ENCODE measurements at places on chromosomes 3 and 15.
A peak's percentile ranks its signal among the peaks of the same experiment; 100 is the strongest.

DNA sequence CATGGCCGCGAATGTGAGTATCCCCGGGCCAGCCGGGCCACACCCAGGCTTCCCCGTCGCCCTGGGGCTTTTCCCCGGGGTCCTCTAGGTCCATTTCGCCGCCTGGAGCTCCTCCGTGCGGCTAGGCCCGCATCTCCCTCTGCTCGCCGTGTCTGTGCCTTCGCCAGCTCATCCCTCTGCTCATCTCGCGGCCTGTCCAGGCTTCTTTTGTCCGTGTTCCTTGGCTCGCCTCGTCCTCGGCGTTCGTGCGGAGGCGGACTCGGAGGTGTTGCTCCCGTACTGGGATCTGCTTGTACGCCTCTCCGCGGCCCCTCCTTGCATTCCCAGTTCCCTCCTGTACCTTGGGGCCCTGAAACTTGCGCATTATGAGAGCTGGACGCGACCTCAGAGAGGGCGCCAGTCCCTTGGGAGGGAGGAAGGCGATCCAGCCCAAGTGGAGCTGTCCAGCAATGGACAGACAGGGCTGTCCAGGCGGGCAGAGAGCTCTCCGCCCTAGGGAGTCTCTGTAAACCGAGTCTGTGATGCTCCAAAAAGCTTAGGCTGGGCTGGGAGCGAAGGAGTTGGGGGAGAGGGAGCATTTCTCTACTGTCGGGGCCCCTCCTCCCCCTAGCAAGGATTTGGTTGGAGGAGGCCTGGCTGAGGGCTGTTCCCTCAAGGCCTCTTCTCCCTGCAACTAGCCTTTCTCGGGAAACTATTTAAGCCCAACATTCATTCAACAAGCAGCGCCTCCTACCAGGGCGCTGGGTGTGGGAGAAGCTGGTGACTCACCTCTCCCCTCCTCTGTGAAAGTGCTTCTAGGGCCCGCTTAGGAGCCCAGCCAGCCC, 553 bp downstream of the TMEM43 start:
- peak; percentile 69 for DNase-seq

DNA sequence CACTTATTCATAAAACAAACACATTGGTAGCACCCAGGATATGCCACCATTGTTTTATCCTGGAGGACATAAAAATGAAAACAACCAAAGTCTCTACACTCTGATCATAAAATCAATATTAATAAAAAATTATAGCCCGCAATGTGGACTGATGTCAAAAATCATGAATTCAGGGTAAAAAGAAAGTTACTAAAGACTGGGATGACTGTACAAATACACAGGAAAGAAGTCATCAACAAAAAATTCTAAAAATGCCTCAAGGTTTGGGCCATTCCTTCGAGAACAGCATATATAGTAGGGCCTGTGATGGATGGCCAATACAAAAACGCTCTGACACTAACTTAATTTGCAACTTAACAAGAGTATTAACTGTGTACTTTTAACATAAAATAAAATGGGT, 76.8 kb downstream of the THBS1 start:
- DNase-seq, result no peak

DNA sequence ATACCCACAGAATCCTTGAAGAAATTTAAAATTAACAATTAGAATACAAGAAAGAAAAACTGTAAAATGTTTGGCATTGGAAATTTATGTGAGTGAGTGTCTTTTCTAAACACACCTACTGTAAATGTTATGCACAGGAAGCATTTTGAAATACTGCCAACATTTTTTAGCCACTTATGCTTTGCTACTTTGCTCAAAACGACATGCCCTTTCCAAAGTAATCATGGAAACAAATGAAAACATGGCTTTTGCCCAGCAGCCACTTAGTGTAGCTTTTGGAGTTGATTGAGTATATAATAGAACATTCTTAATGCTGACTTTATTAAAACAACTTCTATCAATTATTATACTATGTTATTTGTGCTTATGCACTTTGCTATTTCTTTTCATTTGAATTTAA, 823.0 kb downstream of the CADM2 start:
- no peak for DNase-seq

DNA sequence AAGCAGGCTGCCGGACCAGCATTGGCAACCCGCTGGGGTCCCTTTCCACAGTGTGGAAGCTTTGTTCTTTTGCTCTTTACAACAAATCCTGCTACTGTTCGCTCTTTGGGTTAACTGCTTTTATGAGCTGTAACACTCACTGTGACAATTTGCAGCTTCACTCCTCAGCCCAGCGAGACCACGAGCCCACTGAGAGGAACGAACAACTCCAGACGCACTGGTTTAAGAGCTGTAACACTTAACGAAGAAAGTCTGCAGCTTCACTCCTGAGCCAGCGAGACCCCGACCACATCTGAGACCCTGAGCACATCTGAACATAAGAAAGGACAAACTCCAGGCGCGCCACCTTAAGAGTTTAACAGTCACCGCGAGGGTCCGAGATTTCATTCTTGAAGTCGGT, 10.7 kb upstream of the CCR4 start:
- DNase-seq, result no peak

GRCh38 chr3:80771085-80771484, 990.4 kb downstream of the GBE1 start:
- DNase-seq, result peak; percentile 8

GRCh38 chr3:41853540-41854196, 108.2 kb downstream of the ULK4 start:
- no peak for DNase-seq

- DNase-seq, result no peak
Observed at GRCh38 chr3:14440531-14441239, 38.3 kb downstream of the SLC6A6 start.

GRCh38 chr3:67614195-67614594, 40.2 kb downstream of the SUCLG2 start:
- no peak for DNase-seq

DNA sequence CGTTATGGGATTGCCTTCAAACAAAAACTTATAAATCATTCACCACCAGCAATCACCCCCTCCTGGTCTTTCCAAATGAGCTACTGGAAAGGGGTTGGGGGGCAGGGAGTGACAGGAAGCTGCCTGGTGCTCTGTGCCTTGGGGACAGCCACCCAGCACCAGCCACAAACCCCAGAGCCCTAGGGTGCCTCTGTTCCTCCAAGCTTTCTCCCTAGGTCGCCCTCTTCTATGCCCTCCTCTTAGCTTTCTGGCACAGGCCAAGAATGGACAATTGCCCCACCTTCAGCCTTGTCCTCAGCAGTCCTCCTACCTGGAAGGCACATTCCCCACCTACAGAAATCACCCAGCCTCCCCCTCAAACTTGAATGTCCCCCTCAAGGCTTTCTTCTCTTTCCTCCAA, 3.3 kb downstream of the OXTR start:
- DNase-seq, result no peak

GRCh38 chr15:88810446-88810845, 7.2 kb downstream of the ACAN start:
- DNase-seq, result no peak

GRCh38 chr3:194736277-194736895, 50.7 kb downstream of the FAM43A start:
- no peak for DNase-seq

DNA sequence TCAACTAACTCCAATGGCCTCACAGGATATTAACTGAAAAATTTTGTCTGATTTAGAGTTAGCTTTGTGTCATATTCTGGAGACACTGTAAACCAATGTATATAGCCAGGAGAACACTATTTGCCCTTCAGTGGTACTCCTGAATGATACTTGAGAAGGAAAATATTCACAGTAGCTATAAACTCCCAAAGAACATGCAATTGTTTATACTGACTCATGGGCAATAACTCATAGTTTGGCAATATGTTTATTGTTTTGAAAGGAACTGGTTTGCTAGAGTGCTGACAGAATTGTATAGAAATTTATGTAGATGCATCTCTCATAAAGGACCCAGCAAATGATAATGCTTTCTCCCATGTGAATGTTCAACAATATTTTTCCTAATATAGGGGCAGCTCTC, 537.6 kb downstream of the PLOD2 start:
- no peak for DNase-seq

GRCh38 chr3:4421121-4421520, 45.9 kb downstream of the SUMF1 start:
- DNase-seq, result no peak

- DNase-seq, result peak; percentile 30
Observed at GRCh38 chr3:195522254-195523023, 20.7 kb downstream of the PPP1R2 start.

GRCh38 chr3:167151636-167152035, 228.5 kb downstream of the ZBBX start:
- no peak for DNase-seq

DNA sequence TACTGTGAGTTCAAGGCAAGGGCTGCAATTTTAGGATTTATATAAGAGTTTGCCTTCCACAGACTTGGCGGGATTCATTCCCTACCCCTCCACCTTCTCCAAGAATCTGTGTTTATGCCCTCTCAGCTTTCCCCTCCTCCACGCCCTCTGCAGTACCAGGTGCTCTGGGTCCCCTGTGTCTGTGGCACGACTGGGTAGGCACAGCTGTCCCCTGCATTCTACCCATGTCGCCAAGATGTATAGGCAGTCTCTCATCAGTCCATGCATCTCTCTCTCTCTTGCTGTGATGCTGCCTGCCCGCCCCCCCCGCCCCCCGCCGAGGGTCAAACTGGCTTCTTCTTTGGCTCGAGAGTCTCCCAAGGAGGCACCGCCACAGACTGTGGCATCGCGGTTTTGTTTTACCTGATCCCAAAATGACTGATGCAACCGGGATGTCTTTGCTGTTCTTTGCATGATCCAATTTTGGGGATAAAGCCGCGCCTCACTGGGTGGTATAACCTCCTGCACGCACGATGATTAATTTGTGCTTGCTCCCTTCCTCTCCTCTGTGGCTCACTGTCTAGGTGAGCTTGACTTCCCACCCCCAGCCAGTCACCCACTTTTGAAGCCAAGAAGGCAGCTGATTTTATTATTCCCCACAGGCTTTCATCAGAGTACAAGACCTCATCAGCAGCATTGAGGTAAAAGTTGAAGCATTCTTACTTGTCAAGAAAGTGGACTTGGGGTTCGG, 43.7 kb downstream of the EFCAB12 start:
- no peak for DNase-seq

DNA sequence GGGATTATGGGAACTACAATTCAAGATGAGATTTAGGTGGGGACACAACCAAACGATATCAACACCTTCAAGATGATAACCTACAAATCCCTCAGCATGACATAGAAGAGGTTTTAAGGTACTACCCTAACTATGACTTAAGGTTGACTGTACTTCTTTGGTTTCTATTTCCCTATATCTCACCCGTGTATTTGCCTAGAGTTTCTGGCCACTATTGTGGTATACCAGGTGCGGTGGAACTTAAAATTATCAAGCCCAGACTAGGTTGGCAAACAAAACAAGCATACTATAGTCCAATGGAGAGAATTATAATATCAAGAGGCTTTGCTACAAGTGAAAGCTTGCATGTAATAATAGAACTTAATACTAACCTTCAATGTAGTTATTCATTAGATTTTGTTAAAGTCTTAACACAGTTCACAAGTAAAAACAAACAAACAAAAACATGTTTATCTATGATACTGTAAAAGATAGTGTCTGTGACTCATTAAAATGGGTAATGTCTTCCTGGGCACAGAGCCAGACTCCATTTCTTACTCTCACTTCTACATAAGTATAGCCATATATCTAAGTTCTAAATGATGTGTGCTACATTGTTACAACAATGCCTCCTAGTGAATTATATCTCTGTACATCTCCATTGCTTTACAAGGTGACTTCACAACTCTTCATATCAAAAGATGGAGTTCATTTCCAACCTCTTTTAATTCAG, 479.1 kb downstream of the ZBBX start:
- no peak for DNase-seq

GRCh38 chr3:49198611-49199230, 27.3 kb downstream of the KLHDC8B start:
- no peak for DNase-seq

GRCh38 chr15:57357799-57358198, 18.5 kb upstream of the CGNL1 start:
- no peak for DNase-seq

DNA sequence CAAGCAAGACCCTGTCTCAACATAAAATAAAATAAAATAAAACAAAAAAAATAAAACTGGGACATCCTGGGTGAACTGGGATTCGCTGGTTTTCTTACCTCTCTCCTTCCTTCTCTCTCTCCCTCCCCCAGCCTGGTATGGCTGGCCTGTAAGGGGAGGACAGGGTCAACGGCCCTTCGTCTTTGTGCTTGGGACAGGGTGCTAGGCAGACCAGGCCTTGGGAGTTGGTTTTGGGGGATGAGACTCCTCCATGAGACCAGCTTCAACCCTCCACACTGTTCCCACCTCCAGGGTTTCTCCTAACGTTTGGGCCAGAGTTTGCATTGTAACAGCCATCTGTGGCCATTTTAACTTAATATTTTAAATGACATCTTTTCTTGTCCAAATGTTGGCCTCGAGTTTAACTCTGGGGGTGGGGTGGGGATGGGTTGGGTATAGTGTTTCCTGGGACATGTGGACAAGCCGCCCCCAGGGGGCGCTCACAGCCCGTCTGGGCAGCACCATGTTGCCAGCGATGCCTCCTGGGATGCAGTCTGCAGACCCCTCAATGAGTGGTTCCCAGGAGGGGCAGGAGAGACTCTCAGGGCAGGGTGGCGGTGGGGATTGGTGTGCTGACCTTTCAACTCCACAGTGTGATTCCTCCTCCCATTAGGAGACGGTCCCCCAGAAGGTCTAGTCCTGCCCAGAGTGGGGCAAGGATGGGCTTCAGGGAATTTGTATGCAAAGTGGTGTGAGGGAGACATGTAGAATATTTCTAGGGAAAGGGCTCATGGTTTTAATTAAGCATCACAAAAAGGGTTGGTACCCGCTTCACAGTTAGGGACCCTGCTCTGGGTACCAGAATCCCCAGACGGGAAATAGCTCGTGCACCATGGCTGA, 37.7 kb upstream of the LCTL start:
- peak; percentile 88 for DNase-seq

DNA sequence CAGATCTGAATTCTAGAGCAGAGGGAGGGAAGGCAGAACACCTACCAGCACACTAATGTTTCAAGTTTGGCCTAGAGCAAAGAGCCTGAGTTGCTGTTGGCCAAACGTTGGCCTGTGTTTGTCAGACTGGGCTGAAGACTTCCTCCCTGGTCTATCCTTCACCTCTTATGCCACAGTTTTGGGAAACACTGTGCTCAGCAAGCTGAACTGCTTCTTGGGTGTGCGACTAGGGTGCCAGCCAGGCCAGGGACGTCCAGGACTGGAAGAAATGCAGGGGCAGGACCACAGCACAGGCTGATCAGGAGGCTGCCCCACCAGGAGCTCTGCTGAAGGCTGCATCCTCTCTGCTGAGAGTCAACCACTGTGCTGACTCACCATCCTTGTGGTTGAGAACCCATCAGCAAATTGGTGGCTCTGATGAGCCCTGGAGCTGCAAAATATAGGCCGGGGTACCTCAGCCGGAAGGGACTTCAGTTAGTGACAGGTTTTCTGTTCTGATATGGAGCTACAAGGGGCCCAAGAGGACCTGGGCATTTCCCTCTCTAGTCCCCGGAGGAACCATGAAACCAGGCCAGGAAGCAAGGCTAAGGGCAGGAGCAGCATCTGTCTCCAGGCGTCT, 131.6 kb upstream of the RASGRP1 start:
- no peak for DNase-seq

- DNase-seq, result no peak
Observed at GRCh38 chr3:12443781-12444522, 40.3 kb upstream of the TSEN2 start.
